ENCODE measurements at places on chromosomes 2 and 18.

- DNase-seq = no peak
Observed at GRCh38 chr18:37435150-37435867, 130.3 kb downstream of the CELF4 start.

- no peak for DNase-seq
Observed at GRCh38 chr2:98778741-98779483, 48.0 kb upstream of the MGAT4A start.

GRCh38 chr2:202049092-202049728, 15.6 kb downstream of the FZD7 start:
- no peak for DNase-seq

DNA sequence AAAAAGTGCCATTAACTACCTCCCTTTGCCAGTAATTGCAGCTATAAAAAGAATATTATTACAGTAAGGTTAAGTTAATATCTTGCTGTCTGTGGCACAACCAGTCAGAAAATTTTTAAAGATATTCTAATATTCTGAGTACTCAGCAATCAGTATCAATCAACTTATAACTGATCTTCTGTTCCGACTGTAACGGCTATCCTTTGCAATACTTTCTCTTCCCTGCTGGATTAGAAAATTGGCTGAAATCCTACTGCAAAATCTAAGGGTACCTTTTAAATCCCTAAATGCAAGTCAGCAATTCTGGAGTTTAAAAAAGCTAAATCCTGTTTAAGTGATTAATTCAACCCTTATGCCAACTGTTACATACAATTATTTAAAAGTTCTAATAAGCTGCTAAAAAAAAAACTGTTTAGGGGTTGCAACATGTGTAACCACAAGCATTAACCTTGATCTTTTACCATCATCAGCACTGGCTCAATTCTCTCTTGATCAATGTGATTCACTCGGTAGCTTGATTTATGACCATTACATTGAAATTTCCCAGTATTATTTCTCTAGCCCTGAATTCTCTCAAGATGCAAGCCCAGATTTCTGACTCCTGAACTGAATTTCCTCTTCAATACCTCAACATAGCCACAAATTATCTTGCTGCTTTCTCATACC, 20.5 kb downstream of the GAREM1 start:
- DNase-seq = no peak

DNA sequence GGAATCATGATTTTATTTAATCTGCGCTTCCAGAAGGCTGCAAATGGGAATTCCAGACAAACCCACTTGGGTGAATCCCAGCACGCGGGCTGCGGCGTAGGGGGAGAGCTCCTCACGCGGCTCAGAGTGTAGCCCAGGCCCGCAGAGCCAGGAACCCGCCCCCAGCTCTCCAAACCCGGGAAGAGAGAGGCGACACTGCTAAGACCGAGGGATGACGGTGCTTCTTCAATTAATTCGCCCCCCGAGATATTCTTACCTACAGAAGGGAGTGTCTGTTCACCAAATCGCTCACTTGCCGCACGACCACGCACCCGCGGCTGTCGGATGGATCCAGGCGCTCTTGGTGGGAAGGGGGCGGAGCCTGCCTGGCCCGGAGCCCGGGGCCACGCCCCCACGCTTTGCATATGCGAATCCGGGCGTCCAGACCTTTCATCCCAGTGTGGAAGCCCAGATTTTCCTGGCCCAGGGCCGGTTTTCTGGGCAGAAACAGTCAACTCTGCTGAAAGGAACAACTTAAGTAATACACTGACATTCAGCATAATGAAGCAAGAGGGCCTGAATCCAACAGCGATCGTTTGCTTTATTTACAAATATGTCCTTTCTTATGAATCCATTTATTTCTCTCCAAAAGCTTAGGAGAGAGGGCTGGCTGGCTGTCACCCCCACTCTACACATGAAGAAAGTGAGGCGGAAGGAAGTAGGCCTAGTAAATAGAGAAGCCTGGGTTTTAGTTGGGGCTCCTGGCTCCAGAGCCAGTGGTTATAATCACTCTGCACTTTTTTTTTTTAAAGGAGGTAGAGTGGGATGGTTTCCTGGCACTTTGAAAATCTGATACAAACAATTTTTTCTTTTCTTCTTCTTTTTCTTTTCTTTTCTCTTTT, at the start of gene SLC19A3:
Gene SLC19A3 (minus strand): TSS at position 342 of the 881 bp plus-strand sequence. CDS start 15,710 bp downstream, outside the sequence.
- DNase-seq = no peak

GRCh38 chr2:150483532-150483931, 3.9 kb downstream of the RND3 start:
- DNase-seq = no peak

DNA sequence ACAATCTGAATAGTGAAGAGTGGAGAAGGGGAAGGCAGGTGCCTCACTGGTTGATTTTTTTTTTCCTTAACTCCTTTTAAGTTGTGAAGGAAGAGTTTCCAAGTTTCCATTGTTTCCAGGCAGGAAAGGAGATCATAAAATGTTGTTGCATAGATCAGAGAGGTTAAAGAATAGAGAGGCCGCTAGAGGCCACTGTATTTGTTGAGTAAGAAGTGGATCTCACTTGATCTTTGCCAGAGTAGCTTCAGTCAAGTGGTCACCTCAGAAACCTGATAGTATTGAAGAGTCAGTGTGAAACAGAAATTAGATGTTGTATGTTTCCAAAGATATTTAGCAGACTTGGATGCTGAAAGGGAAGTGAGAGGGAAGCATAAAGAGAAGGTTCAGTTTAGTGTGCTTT, 17.6 kb downstream of the CTNNA2 start:
- DNase-seq = no peak

- DNase-seq = no peak
Observed at GRCh38 chr2:36545871-36546416, 52.0 kb downstream of the FEZ2 start.

DNA sequence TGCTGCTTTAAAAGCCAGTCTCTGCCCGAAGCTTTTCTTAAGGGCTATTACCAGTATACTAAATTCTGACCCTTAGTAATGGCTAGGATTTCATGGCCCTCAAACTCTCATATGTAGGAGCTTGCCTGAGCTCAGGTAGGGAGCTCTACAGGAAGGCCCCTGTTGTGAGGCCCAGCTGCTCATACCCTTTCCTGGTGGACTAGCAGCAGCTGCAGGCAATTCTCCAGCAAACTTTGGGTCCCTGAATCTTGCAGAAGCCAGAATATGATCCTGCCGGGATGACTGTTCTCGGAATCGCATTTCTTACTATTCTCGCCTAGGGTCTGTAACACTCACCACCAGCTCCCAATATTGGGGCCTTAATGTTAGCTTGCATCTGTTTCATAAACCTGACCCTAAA, 106.4 kb upstream of the SERTAD2 start:
- no peak for DNase-seq

DNA sequence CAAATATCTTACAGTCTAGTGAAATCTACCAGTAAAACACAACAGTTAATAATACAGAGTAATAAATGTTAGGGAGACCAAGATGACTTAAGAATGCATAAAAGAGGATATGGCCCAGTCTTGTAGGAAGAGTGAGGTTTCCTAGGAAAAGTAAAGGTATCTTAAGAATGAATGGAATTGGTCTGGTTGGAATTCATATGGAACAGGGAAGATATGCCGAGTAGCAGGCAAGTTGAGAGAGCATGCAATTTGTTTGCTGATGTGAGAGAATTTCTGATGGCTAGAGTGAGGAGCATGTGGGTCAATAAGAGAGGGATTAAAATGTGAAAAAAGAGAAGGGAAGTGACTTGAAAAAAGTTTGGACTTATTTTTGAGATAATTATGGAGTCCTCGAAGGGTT, 512.9 kb upstream of the ZEB2 start:
- DNase-seq = no peak
